Upper lobe of right lung (tissue), 1 donor: ENCODE measurements at places on chromosomes 6 and 20. TPM values are rescaled to one million over a fixed set of nuclear protein-coding genes. Genes with fewer than 3 reads are reported as not detected.
A peak's percentile ranks its signal among the peaks of the same experiment; 100 is the strongest.

GRCh38 chr6:142844065-142844755 is 100.8 kb downstream of the HIVEP2 start:
- H3K27ac ChIP-seq = peak overlapping the region; percentile 53
- H3K27me3 ChIP-seq = no peaks in the 10 kb centered on the region
- H3K4me3 ChIP-seq = no peak overlapping the region
- H3K36me3 ChIP-seq = no peaks in the 10 kb centered on the region
- peaks cover 48% of the 10 kb centered on the region for H3K4me1 ChIP-seq

DNA sequence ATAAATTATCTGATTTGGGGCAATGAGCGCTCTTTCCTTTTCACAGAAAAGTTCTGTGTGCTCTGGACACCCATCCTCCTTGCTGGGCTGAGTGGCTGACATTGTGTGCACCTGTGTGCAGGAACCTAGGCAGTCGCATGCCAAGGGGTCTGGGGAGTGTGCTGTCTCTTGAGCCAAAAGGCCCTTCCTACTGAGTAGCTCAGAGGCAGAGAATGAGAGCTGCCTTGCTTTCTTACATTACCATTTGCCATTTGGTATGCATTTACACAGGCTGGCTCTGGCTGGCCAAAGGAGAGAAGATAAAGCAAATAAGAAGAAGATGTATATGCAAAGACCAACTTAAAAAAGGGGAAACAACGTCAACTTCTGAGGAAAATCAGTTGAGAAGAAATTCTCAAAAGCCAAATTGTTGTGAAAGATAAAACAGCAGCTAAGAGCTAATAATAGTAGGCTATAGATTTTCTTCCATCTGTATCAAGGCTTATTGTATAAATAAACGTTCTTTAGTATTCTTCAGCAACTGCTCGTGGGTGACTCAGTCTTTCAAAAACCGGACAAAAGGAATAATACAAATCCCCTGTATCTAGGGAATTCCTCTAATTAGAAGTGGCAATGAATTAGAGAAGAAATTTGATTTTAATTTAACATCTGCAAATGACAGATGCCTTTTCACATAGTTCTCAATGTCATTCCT is 121.9 kb downstream of the INSM1 start:
- DNase-seq = no peak
- H3K27me3 ChIP-seq = no peaks in the 10 kb centered on the region
- no peak overlapping the region for H3K4me3 ChIP-seq

DNA sequence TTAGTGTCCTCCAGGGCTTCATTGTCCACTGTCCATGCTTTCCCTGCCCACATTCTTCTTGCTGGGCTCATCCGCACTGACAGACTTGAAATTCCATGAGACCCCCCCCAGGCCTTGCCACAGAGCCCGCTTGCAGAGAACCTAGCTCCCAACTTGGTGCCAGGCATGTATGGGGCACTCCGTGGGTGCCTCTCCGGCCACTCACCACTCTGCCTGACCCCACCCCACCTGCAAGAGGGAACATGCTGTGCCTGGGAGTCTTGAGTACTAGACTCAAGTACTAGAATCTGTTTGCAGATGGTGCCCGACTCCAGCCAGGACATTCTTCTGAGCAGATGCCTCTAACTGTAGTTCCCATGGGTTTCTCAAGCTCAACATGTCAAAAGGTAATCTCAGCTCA is 47.9 kb downstream of the TRERF1 start:
- no peak for DNase-seq
- H3K27ac ChIP-seq = no peak overlapping the region
- H3K36me3 ChIP-seq = no peaks in the 10 kb centered on the region

DNA sequence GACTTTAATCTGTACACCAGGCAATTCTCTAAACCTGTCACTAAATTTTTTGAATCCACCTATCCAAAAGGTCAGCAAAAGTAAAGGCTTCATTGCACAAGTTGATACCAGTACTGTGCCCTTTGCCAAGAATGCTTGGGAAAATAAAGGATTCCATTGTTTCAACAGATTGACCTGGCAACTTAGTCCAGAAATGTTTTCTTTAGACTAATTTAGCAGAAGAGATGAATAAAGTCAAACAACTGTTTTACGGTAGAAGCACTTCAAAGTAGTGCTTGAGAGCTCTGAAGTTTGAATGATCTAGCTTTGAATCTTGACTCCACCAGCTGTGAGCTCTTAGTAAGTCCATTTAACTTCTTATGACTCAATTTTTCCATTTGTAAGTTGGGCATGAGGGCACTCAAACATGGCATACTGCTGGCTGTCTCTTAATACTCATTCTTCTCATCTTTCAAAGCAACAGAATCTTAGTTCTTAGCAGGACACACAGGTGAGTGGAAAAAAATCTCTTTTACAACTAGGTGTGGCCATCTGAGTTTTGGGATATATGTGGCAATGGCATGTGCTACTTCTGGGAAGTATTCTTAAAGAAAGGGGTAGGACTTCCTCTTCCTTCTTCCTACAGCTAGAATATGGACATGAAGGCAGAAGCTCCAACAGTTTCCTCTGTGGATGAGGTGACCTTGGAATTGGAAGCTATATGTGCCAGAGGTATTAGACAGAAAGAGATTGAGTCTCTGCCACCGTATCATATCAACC is 55.9 kb upstream of the LOC128125822 start:
- H3K4me3 ChIP-seq = no peak overlapping the region
- no peaks in the 10 kb centered on the region for H3K4me1 ChIP-seq
- peak overlapping the region; percentile 7 for H3K27ac ChIP-seq
- DNase-seq = no peak
- H3K36me3 ChIP-seq = no peaks in the 10 kb centered on the region
- no peaks in the 10 kb centered on the region for H3K27me3 ChIP-seq

- peak overlapping the region; percentile 94 for H3K27ac ChIP-seq
- no peaks in the 10 kb centered on the region for H3K36me3 ChIP-seq
- H3K4me1 ChIP-seq = peaks cover 20% of the 10 kb centered on the region
These were observed 927 bp upstream of the MANEA start for GRCh38 chr6:95576218-95576997.

DNA sequence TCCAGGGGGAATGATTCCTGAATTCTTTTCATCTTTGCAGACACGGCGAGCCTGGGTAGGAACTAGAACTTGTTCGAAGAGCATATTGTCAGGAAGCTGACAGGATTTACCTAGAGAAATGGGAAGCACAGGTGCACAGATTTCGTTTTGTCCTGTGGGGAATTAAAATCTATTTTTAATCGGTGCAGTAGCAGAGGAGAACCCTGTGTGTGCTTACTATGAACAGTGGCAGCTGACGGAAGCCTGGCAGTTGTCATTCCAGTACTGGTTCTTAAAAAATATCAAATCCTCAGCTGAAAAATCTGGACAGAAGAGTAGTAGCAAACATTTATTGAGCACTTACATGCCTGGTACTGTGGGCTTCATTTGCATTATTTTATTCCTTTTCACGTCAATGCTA is 609.0 kb downstream of the QKI start:
- H3K27me3 ChIP-seq = no peaks in the 10 kb centered on the region
- no peaks in the 10 kb centered on the region for H3K36me3 ChIP-seq
- H3K4me1 ChIP-seq = no peaks in the 10 kb centered on the region
- H3K27ac ChIP-seq = no peak overlapping the region
- no peak for DNase-seq

DNA sequence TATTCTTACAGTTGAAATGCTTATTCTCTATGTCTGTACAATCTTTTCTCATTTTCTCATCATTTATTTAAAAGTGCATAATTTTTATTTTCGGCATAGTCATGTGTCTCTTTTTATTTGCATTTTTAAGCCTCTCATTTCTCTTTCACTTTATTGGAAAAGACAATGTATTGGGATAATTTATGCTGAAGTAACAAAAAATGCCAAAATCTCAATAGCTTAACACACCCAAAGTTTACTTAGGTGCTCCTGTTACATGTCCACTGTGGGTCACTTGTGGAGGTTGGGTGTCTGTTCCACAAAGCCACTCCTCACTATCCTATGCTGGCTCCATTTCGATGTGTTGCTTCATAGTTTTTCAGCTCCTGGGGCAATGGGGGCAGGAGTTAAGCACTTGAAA is 638.7 kb downstream of the CD109 start:
- no peaks in the 10 kb centered on the region for H3K36me3 ChIP-seq
- H3K4me1 ChIP-seq = no peaks in the 10 kb centered on the region
- H3K27me3 ChIP-seq = no peaks in the 10 kb centered on the region
- no peak overlapping the region for H3K4me3 ChIP-seq
- DNase-seq = no peak

GRCh38 chr6:15500078-15500740 is 162.6 kb downstream of the DTNBP1 start:
- H3K4me3 ChIP-seq = no peak overlapping the region
- H3K4me1 ChIP-seq = peaks cover 16% of the 10 kb centered on the region
- DNase-seq = peak; percentile 41
- H3K27ac ChIP-seq = no peak overlapping the region

- H3K4me3 ChIP-seq = no peak overlapping the region
- no peaks in the 10 kb centered on the region for H3K36me3 ChIP-seq
- H3K4me1 ChIP-seq = no peaks in the 10 kb centered on the region
- DNase-seq = no peak
- no peak overlapping the region for H3K27ac ChIP-seq
These were observed 21.0 kb upstream of the GCLC start for GRCh38 chr6:53565886-53566285.

GRCh38 chr20:51705400-51705799 is 62.8 kb downstream of the ATP9A start:
- no peaks in the 10 kb centered on the region for H3K4me1 ChIP-seq
- no peak for DNase-seq
- H3K36me3 ChIP-seq = no peaks in the 10 kb centered on the region
- H3K27me3 ChIP-seq = no peaks in the 10 kb centered on the region
- no peak overlapping the region for H3K27ac ChIP-seq

- no peak overlapping the region for H3K27ac ChIP-seq
- no peak for DNase-seq
- no peaks in the 10 kb centered on the region for H3K4me1 ChIP-seq
- H3K4me3 ChIP-seq = no peak overlapping the region
These were observed 11.5 kb downstream of the TAAR2 start for GRCh38 chr6:132612449-132613108.

The TAGAP gene
- 12.9 TPM for total RNA-seq

The BHLHE23 gene
- not detected for total RNA-seq

The HLA-F gene
- 157 TPM for total RNA-seq

The REPS1 gene
- 35.4 TPM for total RNA-seq

The GTSF1L gene
- total RNA-seq = not detected
